ENCODE measurements at places on chromosomes 3 and 15.

GRCh38 chr3:73609655-73610054, 15.1 kb downstream of the PDZRN3 start:
- DNase-seq: no peak

- no peak for DNase-seq
These were observed 8.8 kb downstream of the STARD9 start for GRCh38 chr15:42584031-42584765.

GRCh38 chr15:73284090-73284716, 84.6 kb downstream of the HCN4 start:
- peak; percentile 36 for DNase-seq

GRCh38 chr3:59992578-59992977, 942.8 kb upstream of the CFAP20DC start:
- DNase-seq: no peak

DNA sequence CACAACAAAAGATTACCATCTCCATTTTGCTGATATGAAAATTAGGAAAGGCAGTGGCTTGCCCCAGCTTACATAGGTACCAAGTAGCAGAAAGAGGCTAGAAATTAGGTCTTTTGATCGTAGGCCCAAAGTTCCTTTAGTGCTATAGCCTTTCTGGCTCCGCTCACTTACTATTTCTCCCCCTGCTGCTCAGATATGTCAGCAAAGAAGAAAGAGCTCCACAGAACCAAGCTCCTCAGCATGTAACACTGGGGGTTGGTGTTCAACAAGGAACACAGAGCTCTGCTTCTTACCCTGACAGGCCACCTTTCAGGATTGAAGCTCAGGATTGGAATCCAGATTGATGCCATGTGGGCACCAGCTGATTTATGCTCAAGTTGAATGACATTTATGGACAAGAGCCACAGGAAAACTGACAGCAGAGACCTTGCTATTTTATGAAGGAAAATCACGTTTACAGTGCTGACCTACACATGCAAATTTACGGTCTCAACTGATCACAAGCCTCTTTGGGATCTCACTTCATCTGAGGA, 6.1 kb upstream of the IL12A start:
- DNase-seq: no peak

DNA sequence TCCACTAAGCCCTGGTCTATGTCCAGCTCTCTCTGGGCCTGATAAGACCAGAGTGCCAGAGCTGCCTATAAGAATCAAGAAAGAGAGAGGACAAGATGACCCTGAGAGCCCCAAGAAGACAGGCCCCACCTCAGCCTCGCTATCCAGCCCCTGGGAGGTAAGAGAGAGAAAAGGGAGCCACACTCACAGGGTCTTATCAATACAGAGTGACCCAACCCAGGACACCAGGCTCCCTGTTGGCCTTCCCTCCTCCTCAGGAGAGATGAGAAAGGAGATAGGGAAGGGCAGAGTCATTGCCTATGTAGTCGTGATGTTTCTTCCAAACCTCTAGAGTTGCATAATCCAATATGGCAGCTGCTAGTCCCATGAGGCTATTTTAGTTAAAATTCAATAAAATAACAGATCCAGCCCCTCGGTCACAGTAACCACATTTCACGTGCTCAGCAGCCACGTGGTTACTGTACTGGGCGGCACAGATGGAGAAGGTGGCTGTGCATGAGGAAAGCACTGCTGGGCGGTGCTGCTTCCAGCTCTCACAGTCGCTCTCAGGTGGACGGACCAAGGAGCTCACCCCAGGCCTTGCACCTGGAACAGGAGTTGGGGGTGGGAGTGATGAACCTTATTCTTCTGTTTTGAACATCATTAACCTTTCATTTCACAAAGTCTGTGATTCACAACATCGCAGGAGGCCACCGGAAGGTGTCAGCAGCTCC, 525.8 kb downstream of the SHQ1 start:
- no peak for DNase-seq

DNA sequence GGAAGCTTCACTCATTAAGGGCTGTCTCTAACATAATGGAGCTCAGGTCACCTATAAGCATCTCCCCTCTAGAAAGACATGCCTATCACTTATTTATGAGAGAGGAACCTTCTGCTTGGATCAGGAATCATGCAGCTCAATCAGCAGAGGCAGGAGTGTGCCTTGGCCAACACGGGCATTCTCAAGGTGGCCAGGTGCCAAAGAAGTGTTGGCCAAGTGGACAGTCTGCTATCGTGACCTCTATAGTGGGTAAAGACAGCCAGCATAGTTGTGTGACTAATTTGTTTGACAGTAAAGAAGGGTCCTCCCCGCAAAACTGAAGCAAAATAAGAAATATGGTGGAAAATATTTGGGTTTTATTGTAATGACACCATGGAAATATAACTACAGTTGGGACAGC, 14.7 kb upstream of the AGTR1 start:
- no peak for DNase-seq
